A172 (cell line): ENCODE measurements at places on chromosomes 2 and 18. TPM values are rescaled to one million over a fixed set of nuclear protein-coding genes. Genes with fewer than 3 reads are reported as not detected.

DNA sequence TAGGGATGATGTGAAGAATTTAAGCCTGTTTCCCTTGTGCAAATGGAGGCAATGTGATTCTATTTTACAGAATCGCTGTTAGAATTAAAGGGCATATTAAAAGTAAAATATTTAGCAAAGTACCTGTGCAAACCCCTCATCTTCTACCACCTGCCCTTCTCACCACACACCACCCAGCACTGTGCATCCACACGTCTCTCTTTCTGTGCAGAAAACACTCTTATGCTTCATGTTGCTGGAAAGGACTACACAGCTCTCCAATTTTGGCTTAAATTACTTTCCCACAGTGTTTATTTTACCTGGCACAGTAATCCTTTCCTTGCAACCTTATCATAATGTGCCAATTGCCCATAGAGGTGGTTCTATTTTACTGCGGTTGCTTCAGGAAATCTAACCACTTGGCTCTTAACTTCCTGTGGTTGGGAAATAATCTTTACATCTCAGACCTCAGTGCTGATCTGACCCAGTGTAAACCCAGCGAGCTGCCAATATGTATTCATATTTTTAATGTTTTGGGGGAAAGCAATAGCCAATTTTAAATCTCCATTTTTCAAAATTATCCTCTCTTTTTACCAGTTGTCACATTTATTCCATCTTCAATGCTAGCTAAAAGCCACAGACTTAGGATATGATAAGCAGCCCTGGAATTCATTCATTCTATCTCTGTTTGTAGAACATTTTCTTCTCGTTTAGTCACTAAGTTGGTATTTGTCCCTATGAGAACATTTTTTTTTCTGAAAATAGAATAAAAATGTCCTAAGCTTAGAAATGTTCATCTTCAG, 250.9 kb downstream of the DSEL start:
- DNase-seq, result peak; percentile 43

- DNase-seq, result no peak
Measured at GRCh38 chr2:240572141-240573031, 4.1 kb downstream of the RNPEPL1 start.

- DNase-seq, result no peak
Measured at GRCh38 chr2:149103081-149103620, 64.7 kb downstream of the LYPD6B start.

DNA sequence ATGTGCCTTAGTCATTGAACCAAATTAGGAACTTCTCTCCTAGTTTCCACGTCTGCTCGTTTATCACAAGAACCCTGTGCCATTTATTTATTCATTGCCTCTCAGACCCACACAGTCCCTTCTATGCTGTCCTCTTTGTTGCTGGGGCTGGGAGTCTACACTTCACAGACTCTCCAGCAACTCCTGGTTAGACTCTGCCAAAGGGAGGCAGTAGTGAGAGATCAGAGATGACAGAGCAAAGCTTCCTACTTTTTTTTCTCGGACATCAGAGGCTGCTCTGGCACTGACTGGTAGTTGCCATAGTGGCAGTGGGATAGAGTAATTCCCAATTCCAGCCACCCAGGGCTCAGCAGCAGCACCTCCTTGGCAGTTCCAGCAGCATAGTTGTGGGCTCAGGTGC, 277.5 kb downstream of the BCL11A start:
- no peak for DNase-seq

GRCh38 chr2:47109680-47110079, 45.4 kb downstream of the STPG4 start:
- DNase-seq, result no peak

GRCh38 chr2:42843611-42844010, 51.2 kb upstream of the HAAO start:
- DNase-seq, result no peak

DNA sequence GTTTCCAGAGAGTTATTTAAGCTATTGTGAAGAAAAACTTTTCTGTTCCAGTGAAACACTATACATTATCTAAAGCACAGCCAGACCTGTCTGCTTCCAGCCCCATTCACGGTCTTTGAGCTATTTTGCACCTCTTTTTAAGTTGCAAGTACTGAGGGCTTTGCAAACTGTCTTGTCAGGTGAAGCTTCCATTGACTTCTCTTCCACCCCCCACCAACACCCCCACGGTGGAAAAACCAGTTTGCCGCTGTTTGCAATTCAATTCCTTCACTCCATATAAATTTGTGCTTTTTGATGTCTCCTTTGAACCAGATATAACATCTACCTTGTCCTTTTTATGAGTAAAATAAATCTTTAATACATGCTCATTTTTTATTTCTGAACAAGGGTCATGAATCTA, 15.7 kb downstream of the B3GNT7 start:
- DNase-seq, result no peak

DNA sequence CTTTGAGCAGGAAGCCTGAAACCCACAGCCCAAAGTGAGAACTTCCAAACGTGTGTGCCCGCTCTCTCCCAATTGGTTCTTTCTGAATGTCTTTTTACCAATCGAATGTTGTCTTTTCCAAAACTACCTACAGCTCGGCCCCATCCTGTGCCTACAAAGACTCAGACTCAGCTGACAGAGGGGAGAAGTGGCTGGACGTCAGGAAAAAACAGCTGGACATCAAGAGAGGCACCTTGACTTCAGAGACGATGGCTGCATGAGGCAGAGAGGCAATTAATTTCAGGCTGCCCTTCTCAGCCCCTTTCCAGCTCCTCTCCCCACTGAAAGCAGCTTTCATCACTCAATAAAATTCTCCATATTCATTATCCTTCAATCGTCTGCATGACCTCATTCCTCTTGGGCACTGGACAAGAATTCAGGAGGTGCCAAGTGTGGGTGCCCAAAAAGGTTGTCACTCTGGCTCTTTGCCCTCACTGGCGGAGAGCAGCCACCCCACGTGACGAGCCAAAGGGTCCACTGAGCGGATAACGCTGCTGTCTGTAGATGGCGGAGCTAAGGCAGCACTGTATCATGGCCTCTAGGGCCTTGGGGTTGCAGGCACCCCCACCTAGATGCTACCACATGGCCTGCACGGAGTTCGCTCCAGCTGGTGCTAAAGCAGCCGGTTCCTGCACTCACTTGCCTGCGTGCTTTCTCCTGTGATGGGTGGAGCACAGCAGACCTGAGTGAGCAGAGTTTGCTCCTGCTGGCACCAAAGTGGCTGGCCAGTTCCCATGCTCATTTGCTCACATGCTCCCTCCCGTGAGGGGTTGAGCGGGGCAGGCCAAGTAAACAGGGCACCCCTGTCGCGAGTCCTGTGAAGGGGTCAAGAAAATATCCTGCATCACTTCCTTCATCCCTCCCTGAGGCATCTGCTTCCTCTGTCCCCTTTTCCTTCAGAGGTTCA, 37.9 kb downstream of the FAM210A start:
- DNase-seq, result no peak

GRCh38 chr2:69830045-69830905, 815 bp downstream of the GMCL1 start:
- peak; percentile 37 for DNase-seq

GRCh38 chr2:157439824-157440186, 4.1 kb downstream of the CYTIP start:
- no peak for DNase-seq

DNA sequence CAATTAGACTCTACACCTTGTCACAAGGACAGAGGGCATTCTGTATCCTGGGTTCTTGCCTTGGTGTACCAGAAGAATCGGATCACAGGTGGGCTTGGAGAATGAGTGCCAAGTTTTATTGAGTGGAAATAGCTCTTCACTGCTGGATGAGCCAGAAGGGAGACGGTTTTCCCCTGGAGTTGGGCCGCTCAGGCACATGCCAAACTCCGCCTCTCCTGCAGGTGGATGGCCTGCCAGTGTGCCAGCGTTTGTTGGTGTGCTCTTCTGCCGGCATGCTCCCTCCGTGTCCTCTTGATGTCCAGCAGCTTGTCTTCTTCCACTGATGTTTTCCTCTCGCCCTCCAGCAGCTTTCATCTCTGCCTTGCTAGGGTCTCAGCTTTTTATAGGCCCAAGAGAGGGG, 115.5 kb upstream of the RAB27B start:
- no peak for DNase-seq

DNA sequence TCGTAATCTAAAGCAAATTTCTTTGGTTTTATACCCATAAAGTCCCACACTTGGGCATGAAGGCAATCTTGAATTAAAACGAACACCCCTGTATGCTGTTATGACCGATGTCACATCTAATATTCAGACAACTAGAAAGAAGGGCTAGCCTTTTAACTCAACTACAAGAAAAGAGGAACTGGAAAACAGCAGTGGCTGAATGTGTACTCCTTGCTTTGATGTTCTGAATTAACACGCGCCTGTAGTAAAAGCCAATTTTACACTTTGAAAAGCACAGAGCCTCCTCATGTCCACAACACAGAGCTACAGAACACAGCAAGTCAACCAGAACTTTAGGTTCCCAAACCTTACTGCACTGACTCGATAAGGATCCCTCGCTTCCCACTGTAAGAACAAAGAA, 147.6 kb downstream of the HDAC4 start:
- no peak for DNase-seq

DNA sequence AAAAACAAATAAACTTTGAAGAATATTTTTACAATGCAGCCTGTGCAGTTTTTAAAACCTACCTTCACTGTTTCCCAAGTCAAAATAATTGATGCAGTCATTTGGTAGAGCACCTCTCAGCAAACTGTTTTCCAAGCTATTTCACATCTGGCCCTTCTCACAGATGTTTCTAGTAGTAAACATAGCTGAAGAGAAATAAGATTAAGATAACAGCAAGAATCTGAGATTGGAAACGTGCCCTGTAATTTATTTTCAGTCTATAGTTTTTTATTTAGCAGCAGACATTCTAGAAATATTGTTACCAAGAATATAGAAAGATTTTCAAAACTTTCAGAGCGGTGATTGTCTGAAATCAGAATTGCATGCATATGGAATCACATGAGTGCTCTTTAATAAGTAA, 440.2 kb downstream of the TRIB2 start:
- DNase-seq, result no peak

- no peak for DNase-seq
Measured at GRCh38 chr2:164252568-164253287, 368.6 kb downstream of the GRB14 start.

DNA sequence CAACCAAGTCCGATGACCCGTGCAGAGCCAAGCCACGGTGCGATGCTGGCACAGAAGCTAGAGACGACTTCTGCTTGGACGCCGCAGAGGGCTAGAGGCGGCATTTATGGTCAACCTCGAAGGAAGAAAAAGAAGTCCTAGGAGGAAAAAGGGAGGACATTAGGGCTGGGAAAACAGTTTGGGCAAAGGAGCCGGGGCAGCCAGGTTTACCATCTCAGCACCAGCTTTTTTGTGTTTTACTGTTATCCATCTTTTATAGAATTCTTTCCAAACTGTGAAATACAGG, 643 bp upstream of the DTNB start:
- no peak for DNase-seq

- no peak for DNase-seq
Measured at GRCh38 chr2:201734111-201734510, 35.7 kb upstream of the MPP4 start.

GRCh38 chr2:128424406-128425171, 105.9 kb upstream of the HS6ST1 start:
- DNase-seq, result no peak

DNA sequence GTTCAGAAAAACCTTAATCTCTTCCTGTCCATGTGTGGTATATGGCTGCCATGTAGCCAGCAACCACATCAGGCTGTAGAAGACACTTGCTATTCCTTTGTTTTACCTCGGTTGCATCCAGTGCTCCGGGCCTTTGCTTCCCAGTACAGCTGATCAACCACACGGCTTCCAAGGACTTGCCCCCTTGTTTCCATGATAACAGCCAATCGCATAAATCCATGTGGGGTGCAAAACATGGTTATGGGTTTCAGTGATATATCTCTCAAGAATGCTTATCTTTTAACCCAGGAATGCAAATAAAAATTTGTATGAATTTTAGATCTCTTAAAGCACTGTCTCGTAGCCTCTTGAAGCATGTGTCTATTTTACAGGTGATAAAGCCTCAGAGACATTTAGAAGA, 118.3 kb downstream of the MGAT5 start:
- DNase-seq, result peak; percentile 71

DNA sequence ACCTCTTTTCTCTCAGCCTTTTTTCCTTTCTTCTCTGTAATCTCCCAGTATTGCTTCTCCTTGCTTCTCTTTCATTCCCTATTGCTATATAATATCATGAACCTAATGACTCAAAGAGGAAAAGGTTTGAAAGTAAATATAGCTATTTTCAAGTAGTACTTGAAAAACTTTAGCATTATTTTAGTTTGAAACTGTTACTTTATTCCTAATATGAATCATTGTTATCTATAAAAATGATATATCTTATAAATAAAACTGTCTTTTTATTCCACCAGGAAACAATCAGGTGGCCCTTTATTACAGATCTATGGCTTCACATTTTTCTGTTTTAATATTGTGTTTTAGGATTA, 311 bp upstream of the SCN1A start:
- DNase-seq, result no peak

- DNase-seq, result no peak
Measured at GRCh38 chr2:11117776-11118175, 37.5 kb upstream of the SLC66A3 start.

DNA sequence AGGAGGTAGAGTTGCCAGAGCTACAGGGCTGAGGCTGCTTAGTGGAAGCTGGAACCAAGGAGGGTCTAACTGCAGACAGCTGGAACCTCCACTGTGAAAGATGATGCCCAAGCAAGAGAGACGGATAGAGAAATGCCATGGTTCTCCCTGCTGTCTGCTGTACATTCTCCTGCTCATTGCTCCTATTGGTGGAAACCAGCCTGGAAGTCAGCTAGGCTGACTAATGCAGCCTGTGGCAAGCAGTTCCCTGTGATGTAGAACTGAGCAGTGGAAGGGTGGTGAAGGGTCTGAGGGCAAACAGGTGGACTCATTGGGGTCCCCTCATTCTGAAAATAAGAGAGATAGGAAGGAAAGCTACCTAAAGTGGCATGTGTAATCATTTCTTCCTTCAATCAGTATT, 563.6 kb downstream of the SLC4A3 start:
- no peak for DNase-seq

GRCh38 chr2:24774373-24774772, 18.8 kb downstream of the PTRHD1 start:
- no peak for DNase-seq

GRCh38 chr18:66495844-66496243, 108.0 kb downstream of the CDH19 start:
- peak; percentile 41 for DNase-seq

- no peak for DNase-seq
Measured at GRCh38 chr2:63124850-63125249, 74.2 kb downstream of the OTX1 start.

- DNase-seq, result peak; percentile 56
Measured at GRCh38 chr2:26764078-26764887, at the start of gene SLC35F6. TSS of gene SLC35F6 (plus strand) at chr2:26764284. CDS start at chr2:26764350, 66 bp downstream.

- peak; percentile 48 for DNase-seq
Measured at GRCh38 chr18:3526421-3527354, 76.7 kb downstream of the TGIF1 start.

The KIF5C gene
- 14.6 and 22.9 TPM in 2 replicates for total RNA-seq

The TLX2 gene
- 0.90 and 1.7 TPM in 2 replicates for total RNA-seq

The SETBP1 gene
- 0.10 and 0.14 TPM in 2 replicates for total RNA-seq

The EGR4 gene
- not detected in 2 replicates for total RNA-seq

The ERFE gene
- total RNA-seq, result 25.3 and 31.3 TPM in 2 replicates

The SERPINB12 gene
- not detected in 2 replicates for total RNA-seq

The GCG gene
- total RNA-seq, result not detected in 2 replicates

The KIAA2012 gene
- total RNA-seq, result not detected in 2 replicates
